ENCODE measurements at places on chromosomes 3 and 15.

DNA sequence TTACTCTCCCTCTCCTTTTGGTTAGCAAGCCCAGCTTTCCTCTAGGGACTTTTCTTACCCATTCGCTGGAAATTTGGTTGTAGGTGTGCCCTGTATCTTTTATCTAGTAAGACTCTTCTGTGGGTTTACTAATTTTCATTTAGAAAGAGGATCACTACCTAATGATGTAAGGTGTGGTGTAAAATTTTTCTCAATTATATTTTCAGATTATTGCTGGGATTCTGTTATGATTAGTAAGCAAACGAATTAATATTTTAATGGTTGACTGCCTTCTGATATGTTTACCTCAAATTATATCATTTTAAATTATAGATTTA is 28.5 kb downstream of the PLCL2 start:
- DNase-seq, result no peak

DNA sequence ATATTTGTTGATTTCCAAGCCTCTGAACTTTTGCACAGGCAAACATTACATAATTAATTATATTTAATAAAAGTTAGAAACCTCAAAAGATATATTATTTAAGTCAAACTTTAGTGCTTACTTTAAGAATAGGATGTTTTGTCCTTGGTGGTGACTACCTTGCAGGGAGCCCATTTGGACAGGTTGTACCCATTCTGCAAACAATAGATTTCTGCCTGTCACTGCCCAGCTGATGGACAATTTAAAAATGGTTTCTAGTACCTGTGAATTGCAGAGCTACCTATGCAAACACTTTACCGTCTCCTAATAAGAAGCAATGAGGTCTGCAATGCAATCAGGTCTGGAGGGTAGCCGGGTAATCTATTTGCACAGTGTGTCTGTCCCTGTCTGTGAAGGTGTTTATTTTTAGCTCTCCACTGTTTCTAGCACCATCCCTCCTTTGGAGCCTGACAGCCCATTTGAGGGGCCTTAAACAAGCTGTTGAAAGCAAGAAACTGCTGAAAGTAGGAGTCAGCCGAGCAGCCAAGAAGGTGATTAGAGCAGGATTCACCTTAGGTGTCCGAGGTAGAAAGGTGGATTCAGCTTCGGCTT is 556.2 kb upstream of the CFAP20DC start:
- no peak for DNase-seq

- no peak for DNase-seq
Measured at GRCh38 chr3:44467241-44467640, 10.2 kb downstream of the ZNF445 start.

- DNase-seq, result no peak
Measured at GRCh38 chr3:53192608-53193007, 31.6 kb downstream of the PRKCD start.

DNA sequence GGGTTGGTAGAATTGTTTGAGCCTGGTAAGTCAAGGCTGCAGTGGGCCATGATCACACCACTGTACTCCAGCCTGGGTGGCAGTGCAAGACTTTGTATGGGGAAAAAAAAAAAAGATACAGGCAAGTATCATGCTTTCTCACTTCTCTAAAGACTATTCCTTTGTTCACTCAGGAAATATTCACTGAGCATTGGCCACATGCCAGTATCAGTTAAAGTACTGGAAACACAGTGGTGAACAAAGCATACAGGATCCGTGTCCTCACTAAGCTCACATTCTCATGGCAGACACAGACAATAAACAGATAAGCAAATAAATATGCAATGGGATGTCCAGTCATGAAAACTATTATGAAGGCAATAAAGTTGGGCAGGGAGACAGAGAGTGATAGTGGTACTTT is 5.1 kb upstream of the MTHFS start:
- DNase-seq, result no peak

DNA sequence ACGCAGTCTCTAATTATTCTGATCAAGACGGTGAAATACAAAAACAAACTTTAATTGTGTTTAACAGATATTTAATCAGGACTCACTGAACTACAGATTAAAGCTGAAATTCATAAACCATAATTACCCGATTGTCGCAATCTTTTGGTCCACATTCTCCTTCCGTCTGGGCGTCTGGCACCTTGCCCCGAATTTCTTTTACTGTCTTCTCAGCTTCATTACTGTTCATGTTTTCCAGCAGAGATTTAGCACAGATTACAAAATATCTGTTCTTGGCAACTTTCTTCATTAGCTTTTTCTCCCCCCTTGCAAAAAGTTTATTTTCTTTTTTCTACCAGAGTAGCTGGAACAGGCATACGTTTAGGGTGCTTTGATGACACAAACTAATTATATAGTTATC is 271.4 kb downstream of the TIGIT start:
- DNase-seq, result peak; percentile 87

- no peak for DNase-seq
Measured at GRCh38 chr3:138578961-138579574, 15.0 kb downstream of the CEP70 start.

DNA sequence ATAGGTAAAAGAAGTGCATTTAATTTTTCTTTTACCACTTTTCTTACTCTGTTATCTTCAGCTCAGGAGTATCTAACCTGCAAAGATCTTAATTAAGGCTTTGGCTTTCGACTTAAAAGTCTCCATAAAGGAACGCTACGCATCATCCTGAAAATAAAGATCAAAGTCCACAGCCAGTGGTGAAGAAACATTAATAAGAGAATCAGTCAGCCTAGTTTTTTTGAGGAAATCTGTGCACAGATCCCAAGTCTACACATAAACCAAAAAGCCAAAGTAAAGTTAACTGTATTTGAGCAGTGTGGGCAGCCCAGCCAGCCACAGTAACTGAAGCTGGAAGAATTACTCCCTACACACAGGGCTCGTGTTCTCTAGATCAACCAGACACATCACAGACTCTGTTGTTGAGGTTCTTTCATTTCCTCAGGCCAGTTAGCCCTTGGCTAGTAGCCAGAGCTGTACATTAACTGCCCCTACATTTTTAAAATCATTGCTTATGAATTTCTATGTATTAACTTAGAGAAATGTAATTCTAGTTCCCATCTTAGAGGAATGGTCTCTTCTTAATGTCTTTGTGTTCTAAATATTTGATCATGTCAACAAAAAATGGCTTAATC is 6.9 kb downstream of the LRRC2 start:
- DNase-seq, result peak; percentile 28

- no peak for DNase-seq
Measured at GRCh38 chr3:69647511-69648110, 91.7 kb upstream of the MITF start.

DNA sequence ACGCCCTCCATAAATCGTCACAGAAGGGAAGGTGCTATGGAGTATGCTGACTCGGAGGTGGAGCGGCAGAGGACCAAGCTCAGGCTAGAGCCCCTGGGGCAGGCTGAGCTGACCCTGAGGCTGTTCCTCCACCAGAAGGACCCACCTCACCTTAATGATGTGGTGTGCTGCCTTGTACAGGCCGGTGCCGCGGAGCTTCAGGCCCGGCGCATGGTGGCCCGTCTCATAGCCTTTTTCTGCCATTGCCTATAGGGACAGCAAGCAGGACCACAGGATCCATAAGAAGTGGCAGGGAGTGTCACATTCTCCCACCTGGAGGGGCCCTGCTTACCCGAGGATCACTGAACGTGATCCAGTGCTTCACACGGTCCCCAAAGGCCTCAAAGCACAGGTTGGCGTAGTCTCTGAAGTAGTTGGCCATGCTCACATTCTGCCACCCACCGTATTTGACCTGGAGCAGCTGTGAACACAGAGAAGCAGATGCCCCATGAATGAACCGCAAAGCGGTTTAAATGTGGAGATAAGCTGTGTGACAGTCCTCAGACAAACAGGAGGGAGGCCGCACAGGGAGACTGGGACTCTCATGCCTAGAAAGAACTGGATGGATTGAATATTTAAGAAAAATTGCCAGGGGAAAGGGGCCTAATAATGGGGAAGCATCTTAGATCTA is 4.8 kb downstream of the LCTL start:
- no peak for DNase-seq
